ENCODE measurements at places on chromosomes 1 and 21. TPM values are rescaled to one million over a fixed set of nuclear protein-coding genes. Genes with fewer than 3 reads are reported as not detected.

DNA sequence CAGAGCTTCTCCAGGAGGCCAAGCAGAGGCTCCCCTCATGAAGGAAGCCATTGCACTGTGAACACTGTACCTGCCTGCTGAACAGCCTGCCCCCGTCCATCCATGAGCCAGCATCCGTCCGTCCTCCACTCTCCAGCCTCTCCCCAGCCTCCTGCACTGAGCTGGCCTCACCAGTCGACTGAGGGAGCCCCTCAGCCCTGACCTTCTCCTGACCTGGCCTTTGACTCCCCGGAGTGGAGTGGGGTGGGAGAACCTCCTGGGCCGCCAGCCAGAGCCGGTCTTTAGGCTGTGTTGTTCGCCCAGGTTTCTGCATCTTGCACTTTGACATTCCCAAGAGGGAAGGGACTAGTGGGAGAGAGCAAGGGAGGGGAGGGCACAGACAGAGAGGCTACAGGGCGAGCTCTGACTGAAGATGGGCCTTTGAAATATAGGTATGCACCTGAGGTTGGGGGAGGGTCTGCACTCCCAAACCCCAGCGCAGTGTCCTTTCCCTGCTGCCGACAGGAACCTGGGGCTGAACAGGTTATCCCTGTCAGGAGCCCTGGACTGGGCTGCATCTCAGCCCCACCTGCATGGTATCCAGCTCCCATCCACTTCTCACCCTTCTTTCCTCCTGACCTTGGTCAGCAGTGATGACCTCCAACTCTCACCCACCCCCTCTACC, 19.1 kb downstream of the CSF1 start:
- no peak for DNase-seq

DNA sequence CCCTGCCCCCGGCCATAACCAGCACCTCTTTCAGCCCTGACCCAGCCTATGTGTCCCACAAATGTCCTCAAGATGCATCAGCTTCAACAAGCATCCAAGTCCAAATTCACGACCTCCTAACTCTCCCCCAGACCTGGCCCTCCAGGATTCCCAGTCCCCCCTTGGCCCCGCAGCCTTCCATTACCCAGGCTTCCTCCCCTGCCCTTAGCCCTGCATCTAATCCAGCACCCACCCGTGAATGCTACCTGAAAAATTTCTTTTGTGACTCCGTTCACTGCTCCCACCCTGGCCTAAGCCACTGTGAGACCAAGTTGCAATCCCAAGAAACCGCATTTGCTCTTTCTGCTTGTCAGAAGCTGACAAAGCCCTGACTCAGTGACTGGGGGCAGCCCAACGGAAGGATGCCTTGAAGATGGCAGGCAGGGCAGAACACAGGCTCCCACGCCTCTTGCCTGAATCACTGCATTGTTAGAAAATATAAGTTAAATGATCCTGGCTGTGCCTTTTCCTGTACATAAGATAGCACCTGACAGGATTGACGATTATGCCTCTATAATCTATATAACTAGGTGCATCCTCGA, 939 bp upstream of the MFAP2 start:
- no peak for DNase-seq

GRCh38 chr1:191290441-191290840, 812.8 kb upstream of the BRINP3 start:
- DNase-seq = no peak

- DNase-seq = no peak
Measured at GRCh38 chr1:247548092-247548491, 842 bp upstream of the GCSAML start.

GRCh38 chr1:84749427-84749826, 59.2 kb upstream of the SSX2IP start:
- no peak for DNase-seq

GRCh38 chr1:76381450-76382097, 307.0 kb downstream of the ST6GALNAC3 start:
- DNase-seq = no peak

Gene TCHHL1
- total RNA-seq = not detected

Gene TSPAN2
- 11.3 TPM for total RNA-seq

- DNase-seq = no peak
Measured at GRCh38 chr1:205610901-205611466, 20.8 kb downstream of the ELK4 start.

DNA sequence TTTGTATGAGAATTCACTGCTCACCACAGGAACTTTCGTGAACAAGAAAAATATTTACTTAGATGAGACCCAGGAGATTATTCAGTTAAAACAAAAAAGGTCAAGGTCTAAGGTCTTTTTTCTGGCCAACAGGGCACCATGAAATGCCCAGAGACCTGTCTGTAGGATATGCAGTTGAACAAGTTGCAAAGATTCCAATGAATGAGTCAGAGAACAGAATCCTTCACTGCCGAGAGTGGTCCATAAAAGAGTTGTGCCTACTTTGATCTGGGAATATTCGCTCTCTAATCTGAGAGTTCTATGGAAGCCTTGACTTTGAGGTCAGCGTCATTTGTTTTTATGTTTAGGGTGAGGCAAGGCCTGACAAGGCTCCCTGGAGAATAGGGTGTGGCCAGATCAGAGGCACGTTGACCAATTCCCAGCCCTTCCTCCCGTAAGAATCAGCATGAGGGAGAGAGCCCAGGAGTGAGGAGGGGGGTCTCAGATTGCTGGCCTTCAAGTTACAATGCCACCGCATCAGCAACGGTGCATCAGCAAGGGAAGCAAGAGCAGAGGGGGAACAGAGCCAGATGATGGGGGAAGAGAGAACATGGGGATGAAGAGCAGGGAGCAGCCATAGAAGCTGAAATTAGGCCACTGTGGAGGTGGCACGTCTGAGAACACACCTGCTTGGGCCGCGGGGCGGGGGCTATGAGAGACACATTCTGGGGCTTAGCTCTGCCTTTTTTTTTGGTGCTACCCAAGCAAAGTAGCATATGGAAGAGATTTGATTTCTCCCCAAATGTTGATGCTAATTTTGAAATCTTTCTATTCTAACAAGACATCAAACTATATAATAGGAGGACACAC, 206.4 kb upstream of the RAB4A start:
- DNase-seq = no peak

GRCh38 chr1:236465231-236465958, 58.4 kb upstream of the LGALS8 start:
- no peak for DNase-seq

GRCh38 chr1:108109295-108109973, 90.7 kb downstream of the SLC25A24 start:
- no peak for DNase-seq

Gene TTC39A
- 93.5 TPM for total RNA-seq

Gene EBNA1BP2
- total RNA-seq = 28.1 TPM

Gene FALEC
- not detected for total RNA-seq

DNA sequence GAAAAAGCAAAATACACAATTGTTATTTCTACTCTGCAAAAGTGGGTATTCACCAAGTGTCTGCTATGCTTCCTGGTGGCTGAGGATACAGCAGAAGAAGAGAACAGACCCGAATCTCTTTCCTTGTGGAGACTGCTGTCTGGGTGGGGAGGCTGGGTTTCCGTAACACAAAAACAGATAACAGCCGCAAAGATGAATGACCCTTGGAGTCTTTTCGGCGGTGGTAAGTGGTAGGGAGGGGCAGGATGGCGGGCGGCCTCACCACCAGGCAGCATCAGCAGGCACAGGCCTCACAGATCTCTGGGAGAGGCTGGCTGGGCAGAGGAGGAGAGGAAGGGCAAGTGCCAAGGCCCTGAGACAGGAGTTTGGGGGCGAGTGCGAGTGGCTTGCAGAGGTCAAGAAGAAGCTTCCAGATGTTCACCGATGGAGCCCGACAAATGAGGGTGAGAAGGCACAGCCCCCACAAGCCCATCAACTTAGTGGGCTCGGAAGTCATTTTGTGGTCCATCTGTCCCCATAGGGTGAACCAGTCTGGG, 164.2 kb downstream of the RHOU start:
- no peak for DNase-seq

DNA sequence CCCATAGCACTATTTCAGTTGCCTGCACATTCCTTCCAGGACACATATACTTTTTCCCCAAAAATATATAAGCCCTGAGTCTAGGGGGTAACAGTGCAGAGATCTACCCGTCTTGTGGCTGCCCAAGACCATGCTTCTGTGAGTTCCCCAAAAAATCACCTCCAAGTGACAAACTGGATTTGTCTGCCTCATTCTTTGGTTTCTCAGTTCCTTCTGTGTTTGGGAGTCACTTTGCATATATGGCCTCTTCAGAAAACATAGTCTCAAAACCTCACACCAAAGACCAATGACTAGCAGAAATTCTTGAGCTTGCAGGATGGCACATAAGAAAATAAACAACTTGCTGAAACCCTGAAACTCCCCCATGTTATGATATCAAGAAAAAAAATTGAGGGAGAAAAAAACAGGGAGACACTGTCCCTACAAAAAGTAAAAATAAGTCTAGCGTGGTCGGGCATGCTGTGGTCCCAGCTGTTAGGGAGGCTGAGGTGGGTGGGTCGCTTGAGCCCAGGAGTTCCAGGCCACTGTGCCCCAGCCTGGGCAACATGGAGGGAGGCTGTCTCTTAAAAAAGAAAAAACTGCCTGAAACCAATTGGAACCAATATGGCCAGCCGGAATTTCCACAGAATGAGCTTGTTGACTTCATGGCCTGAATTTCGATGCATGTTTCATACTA, 8.0 kb downstream of the JMJD4 start:
- no peak for DNase-seq

- DNase-seq = peak; percentile 67
Measured at GRCh38 chr1:159015440-159015909, 5.8 kb downstream of the IFI16 start.

DNA sequence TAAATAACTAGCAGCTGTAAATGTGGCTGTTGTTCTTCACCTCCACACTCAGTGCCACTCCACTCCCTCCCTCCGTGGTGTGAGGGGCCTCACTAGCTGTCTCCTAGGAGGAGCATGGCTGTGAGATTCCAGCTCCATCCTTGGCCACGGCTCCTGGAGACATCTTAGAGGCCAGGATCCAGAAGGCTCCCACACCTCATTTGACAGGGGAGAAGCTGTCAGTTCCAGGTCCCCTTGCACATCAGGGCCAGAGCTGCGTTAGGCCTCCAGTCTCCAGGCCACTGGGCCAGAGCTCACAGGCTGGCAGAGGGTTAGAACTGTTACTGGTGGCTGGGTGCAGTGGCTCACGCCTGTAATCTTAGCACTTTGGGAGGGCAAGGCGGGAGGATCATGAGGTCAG, 15.0 kb downstream of the PCSK9 start:
- DNase-seq = no peak

DNA sequence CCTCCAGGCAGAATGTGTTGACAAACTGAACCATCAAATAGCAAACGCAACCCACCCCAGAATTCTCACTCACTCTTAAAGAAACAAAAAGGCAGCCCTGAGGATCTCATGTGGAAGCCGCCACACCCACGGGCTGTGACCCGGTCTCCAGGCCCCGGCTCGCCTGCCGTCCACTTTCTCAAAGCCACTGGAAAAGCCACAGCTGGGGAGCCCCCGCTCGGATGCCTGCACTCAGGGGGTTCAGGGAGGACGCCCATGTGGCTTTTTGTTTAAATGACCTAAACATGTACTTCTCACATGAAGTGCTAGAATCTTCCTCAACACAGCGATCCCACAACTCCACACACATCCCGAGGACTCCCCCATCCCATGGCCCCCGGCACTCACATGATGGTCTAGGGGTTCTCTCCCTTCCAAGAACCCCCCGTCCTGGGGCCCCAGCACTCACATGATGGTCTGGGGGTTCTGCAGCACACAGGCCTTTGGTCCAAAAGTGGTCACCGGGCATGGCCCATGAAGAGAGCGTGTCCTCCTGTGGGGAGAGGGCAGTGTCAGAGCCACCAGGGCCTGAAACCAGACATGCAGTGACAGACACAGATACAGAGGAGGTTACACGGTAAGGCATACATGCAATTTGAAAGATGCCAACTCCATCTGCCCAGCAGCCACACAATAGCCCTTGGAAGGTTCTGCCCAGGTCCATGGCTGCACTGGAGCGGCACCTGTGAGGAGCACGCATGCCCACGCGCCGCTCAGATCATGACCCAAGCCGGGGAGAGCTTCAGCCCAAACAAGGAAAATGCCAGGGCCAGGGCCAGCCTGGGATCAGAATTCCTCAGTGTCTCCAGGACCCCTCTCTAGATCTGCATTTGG, 16.5 kb downstream of the NADK start:
- no peak for DNase-seq

DNA sequence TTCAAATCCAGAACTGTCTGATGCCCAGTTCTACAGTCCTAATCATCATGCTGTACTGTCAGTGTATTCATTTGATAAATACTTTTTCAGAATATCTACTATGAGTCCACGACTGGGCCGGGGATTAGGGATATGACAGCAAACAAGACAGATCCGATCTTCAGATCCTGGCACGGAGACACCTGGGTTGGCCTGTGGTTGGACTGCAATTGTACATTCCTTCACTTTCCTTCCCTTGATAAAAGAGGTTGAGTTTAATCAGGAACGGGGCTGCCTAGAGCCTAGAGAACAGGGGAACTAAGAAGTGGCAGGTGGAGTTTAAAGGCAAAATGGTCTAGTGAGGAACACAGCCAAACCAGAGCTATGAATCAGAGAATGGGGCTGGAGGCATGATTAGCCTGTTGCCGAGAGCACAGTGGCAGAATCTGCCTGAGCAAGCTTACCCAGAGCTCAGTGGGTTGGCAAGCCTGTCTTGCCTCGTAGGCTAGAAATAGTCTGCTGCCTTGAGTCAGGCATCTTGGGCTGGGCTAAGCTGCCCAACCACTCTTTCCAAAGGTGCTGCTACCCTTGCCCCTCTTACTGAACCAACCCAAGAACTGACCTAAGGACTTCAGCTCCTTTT, 38.1 kb upstream of the PTCH2 start:
- DNase-seq = no peak

GRCh38 chr1:77282187-77282865, 507 bp downstream of the AK5 start:
- DNase-seq = no peak

DNA sequence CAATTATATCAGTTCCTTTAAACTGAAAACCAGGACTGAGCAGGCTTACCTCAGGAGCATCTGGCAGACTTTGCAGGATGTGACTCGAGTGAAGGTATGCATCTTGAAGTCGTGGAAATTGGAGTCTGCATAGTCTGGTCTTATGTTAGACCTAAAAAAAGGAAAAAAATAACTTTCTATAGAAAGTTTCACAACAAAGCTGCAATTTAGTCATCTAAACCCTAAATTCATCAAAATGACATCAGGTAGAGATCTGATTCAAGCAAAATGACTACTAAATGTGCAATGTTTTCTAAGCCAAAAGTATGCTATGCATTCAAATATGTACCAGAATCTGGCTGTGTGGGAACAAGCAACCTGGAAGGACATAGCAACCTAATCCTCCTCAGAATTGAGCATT, 260.1 kb downstream of the VAV3 start:
- DNase-seq = no peak

- DNase-seq = no peak
Measured at GRCh38 chr21:14591377-14591776, 45.3 kb upstream of the SAMSN1 start.

GRCh38 chr1:207808911-207809555, 57.2 kb downstream of the CD46 start:
- DNase-seq = no peak

Gene GGPS1
- 22.1 TPM for total RNA-seq

DNA sequence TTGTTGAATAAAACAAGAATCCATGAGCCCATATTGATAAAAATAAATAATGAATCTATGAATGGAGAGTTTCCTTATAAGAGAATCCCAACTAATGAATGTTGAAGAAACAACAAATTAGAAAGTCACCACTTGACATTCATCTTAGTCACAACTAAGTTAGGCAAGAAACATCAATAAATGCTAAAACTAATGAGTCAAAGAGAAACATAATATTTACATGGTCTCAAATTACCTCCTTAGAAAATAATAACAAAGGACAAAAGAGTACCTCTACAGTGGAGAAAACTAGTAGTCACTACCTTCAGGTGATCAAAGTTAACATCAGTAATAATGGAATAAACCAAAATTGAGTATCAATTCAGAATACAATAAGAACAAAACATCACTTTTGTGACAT, 93.5 kb downstream of the AKT3 start:
- DNase-seq = no peak

Data from transverse colon (tissue), 4 donors.